ENCODE measurements at places on chromosomes 2 and 18. TPM values are rescaled to one million over a fixed set of nuclear protein-coding genes. Genes with fewer than 3 reads are reported as not detected.

Gene RUFY4
- 5.6 TPM for total RNA-seq

Gene CHRNG
- total RNA-seq = not detected

Gene RAD51AP2
- not detected for total RNA-seq

Gene PLEK
- 3.7 TPM for total RNA-seq

Gene CCL20
- total RNA-seq = 2.3 TPM

Gene SFXN5
- 28.6 TPM for total RNA-seq

Gene MXD1
- 11.8 TPM for total RNA-seq

Gene LTBP1
- total RNA-seq = 80.1 TPM

Gene SATB2
- total RNA-seq = 2.7 TPM

Gene SEPTIN10
- total RNA-seq = 91.7 TPM

Gene RASGRP3
- 9.9 TPM for total RNA-seq

Gene OXER1
- 3.1 TPM for total RNA-seq

DNA sequence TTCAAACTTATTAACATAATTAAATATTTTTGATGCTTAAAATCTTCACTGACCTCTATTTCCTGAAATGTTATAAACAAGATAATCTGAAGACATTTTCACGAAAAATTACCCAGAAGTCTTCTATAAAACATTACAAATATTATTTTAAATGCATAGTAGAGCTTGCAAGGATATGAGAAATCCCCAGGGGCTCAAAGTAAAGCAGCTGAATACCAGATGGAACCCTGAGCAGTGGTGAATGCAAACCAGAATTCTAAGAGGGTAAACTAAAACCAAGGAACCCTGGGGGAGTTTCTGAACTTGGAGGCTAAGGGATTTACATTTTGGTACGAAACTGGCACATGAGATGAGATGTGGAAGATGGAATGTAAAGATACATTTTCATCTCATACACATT is 83.6 kb downstream of the FSHR start:
- DNase-seq = no peak

- DNase-seq = no peak
These were observed 20.4 kb upstream of the SH3BP4 start for GRCh38 chr2:234931371-234931770.

GRCh38 chr2:47640356-47640755 is 142.6 kb upstream of the MSH6 start:
- DNase-seq = no peak

DNA sequence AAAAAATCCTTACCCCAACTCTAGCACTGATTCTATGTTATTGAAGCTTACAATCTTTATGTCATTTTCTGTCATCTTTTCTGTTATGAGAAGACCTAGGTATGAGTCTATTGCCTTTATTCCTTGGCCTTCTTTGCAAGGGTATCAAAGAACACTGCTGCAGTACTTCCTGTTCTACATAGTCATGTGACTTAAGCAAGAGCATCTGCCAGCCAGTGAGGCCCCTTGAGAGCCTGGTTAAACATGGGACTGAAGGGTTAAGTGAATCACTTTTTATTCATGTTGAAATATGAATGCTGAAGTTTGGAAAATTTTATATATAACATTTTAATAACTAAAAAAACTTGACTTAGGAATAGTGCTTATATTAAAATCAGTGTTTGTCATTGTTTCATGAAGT is 844 bp upstream of the CPS1 start:
- no peak for DNase-seq

DNA sequence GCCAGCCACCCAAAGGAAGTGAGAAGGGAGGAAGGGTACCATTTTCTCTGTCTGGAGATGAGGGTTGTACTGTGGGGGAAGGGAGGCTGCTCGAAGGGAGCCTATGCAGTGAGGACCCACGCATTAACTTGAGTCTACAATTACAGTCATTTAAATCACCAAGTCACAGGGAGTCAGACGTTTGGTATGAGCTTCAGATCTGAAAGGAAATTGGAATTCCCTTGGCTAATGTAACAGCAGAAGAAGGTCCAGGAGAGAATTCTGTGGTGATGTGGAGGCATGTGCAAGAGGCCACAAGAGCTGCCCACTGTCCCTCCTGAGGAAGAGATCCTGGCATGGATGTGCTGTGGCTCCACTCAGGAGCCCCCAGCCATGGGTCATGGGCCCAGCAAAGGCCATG is 22.5 kb downstream of the DAPL1 start:
- DNase-seq = no peak

- no peak for DNase-seq
These were observed 319.2 kb downstream of the LRATD1 start for GRCh38 chr2:14951569-14952285.

DNA sequence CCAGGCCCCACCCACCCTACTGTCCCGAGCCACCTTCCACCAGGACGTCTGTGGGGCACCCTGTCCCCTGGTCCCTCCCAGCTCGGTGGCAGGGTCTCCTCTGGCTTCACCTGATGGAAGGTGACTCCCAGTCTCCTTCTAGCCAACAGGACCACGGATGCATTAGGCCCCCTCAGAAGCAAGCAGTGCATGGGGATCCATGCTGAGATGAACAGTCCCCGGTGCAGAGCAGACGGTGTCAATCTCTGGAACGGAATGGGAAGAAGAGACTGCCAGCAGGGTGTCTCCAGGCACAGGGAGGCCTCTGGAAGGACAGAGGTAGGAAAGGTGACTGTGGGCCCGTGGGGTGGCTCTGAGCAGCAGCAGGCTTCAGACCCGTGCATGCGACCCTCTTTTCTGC is 65.2 kb upstream of the FZD7 start:
- DNase-seq = no peak

DNA sequence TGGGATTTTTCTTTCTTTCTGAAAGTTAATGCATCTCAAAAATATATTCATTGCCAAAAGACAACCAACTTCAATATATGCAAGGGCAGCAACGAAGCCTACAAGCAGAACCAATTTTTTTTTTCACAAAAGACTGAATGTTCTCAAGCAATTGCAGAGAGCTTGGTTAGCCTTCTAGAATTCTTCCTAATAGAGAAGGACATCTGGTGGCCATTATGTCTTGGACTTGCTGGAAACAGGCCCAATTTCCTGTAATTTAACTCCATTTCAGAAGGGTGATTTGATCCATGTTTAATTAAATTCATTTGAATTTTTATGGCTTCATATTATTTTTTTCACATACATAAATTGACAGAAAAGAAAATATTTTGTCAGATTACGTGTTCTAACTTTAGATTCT is 208.0 kb downstream of the TPGS2 start:
- DNase-seq = no peak

DNA sequence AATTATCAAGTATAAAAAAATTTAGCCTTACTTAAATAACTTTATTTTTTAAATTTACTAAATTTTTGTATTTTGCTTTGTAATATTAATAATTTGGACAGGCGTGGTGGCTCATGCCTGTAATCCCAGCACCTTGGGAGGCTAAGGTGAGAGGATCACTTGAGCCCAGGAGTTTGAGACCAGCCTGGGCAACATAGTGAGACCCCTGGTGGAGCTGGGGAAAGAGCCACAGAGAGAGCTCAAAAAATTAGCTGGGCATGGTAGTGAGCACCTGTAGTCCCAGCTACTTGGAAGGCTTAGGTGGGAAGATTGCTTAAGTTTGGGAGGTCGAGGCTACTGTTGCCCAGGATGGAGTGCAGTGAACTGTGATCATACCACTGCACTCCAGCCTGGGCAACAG is 143.5 kb downstream of the B3GNT2 start:
- DNase-seq = no peak

GRCh38 chr2:181984060-181984459 is 1.6 kb upstream of the PPP1R1C start:
- DNase-seq = no peak

DNA sequence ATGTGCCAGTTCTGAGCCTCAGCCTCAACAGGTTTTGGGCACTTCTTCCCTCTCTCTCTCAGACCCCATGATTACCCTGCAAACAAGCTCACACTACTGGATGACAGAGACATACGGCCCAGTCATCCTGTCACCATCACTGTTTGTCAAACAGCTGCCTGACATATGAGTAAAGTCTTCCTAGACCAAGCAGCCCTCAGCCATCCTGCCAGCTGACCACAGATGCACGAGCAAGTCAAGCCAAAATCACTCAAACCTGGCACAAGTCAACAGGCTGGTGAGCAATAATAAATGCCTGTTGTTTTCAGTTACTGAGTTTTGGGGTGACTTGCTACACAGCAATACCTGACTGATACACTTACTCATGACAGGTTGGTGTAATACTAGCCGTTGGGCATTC is 75.5 kb upstream of the KLF7 start:
- no peak for DNase-seq

DNA sequence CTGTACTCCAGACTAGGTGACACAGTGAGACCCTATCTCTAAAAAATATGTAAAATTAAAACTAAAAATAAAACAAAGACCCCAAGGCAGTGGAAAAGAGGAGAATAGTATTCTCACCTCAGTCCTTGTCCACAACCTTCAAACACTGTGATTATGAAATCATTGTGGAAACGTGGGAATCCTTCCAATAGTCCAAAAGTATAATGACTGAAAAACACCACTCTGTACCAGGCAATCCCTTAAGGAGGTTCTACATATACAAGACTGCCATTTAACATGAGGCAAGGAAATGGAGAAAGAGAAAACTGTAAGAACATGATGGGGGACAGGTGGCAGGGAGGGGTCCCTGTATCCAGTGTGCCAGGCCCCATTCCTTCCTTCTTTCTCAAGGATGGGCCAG is 66.1 kb downstream of the ACVR1 start:
- DNase-seq = no peak

DNA sequence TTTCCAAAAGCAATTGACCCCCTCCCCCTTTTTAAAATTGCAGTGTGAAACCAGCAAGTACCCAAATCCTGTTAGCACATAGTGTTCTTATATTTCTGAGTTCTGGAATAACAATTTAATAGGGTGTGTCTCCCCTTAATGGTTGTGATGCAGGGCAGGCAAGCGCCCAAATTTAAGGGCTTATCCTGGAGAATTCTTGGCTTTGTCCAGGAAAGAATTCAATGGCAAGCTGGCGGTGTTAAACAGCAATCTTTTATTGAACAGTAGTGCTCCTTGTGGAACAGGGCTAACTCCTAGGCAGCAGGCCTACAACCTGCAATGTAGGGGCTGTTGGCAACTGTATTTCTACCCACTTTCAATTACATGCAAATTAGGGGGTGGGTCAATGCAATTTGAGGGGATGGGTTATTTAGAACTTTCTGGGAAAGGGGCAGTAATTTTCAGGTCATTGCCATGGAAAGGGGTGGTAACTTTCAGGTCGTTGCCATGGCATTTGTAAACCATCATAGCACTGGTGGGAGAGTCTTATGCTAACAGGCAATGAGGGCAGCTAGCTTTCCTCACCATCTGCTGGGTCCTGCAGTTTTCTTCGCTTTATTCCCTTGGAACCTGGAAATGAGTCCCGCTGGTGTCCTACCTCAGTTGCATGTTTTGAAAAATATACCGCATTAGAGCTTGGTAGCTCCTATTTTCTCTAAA is 149.0 kb upstream of the KCTD1 start:
- DNase-seq = no peak

DNA sequence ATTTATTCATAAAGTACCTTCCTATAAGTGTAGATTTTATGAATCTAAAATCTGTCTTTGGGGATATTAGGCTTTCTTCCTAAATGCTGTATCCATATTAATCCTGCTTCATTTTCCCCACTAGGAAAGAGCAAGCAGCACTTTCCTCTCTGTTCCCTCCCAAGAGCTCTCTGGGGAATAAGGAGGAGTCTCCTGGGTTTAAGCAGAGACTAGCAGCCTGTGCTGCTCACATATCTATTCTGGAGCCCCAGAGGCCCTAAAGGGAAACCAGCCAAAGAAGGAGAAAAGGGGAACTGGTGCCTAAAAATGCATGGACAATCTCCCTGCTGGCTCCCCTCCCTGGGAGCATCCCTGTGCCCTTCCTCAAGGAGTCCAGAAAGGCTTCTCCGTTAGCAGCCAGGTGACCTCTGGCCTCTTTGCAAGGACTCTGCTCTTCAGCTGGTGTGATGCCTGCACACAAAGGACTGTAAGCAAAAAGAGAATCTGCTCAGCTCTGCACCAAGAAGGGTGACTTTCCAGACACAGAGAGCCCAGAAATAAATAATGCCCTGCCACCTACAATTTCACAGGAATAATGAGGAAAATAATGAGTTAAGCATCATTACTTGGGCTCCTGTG is 270.6 kb downstream of the SS18 start:
- no peak for DNase-seq

- DNase-seq = no peak
These were observed 23.8 kb upstream of the PTMA start for GRCh38 chr2:231684314-231685223.

GRCh38 chr2:63596401-63596883 is 7.7 kb downstream of the MDH1 start:
- DNase-seq = no peak

DNA sequence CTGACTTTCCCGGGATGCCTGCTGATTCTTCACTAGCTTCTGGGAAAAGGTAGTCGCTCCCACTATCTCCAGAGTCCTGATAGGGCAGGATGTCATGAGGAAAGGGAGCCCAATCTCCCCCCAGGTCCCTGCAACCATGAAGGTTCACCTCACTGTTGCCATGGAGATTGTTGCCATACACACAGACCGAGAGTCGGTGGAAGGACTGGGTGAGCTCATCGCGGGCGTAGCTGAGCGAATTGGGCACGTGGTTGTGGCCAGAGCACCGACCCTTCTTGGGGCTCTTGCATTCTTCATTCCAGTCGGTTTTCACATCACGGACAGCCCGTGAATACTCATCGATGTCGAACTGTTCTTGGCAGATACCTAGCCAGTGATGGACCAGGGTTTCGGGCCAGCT is 97.4 kb downstream of the MEP1B start:
- no peak for DNase-seq

GRCh38 chr2:211487733-211488132 is 931.3 kb downstream of the CPS1 start:
- no peak for DNase-seq

- no peak for DNase-seq
These were observed 90.1 kb upstream of the COL3A1 start for GRCh38 chr2:188884046-188884445.

DNA sequence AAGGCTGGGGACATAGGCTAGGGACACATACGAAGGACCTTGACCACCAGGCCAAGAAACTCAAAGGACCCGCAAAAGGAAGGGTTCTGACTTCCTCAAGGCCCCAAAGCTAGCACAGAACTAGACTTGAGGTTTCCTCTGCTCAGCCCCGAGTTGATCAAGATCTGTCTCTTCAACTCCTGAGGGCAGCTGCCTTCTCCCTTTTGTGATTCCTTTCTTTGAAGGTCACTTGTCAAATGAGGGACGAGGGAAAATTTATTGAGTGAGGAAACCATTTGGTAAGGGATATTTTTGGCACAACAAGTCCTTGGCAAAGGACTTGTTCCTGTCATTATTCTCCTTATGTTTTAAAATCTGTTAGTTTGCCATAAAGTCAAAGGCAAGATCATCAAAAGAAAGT is 12.3 kb upstream of the ROCK2 start:
- DNase-seq = no peak

DNA sequence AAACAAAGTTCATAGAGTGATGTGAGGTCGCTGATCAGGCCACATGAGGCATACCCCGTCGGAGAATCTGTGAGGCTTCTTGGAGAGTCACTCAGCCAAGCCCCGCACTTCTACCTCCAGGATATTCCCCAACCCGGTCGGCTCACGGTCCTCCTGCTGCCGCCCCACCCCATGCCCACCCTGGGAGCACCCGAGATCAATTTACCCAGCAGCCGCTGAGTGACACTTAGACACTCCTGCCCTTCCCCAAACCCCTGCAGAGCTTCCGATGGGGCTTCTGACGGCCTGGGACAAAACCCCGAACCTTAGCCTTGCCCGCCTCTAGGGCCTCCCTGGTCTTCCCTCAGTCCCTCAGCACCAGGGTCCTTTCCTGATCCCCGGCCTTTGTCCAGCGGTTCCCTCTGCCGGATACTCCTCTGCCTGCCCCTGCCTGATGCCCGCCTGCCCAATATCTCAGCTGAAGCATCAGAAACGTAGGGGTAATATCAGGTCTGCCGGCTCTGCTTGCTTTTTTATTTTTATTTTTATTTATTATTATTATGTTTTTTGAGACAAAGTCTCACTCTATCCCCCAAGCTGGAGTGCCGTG is 18.9 kb upstream of the OTOS start:
- DNase-seq = no peak
